Stimulated activated naive CD8-positive, alpha-beta T cell treated with anti-CD3 and anti-CD28 coated beads, Interleukin-15, Interleukin-2, amounts not matched to agents 100 U/mL and 50 U/mL, for 24 hours (primary cell): ENCODE measurements at places on chromosomes 6 and 20.

- DNase-seq: no peak
Measured at GRCh38 chr6:36296240-36296639, 26.4 kb downstream of the PNPLA1 start.

- peak; percentile 76 for DNase-seq
Measured at GRCh38 chr20:62921119-62921687, 5.1 kb downstream of the DIDO1 start.

GRCh38 chr6:91298543-91299145 is 711.8 kb upstream of the MAP3K7 start:
- DNase-seq: no peak

DNA sequence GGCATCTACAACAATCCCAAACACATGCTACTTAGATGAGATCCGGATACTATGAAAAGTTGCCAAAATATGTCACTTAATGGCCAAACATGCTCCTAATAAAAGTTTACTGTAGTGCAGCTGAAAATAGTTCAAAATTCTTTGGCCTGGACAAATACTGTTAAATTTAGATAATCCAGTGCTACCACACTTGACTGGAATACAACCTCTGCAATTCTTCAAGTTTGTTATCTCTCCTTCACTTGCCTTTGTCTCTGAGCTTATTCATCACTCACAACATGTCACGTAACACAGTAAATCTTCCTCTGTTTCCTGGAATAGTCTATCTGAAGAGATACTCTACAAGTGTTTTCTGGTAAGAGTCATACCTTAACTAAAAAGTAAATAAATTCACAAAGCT is 10.5 kb upstream of the PLN start:
- no peak for DNase-seq

DNA sequence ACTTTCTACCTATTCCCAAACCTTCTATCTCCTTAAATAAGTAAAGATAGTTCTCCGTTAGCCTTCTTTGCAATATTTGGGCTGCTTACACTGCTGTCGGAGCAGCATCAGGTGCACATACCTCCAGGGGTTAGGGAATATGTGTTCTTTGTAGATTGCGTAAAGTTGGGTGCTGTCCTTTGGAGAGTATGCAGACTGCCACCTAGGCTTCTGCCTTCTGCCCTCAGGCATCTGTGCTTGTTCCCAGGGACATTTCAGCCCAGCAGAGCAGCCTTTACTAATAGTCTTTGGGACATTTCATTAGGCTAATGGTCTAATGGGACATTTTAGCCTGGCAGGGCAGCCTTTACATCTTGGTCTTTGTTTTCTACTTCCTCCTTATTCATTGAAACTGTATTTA is 260.6 kb downstream of the TPBG start:
- DNase-seq: no peak

GRCh38 chr20:49275216-49275615 is 2.6 kb downstream of the ZNFX1 start:
- DNase-seq: no peak

DNA sequence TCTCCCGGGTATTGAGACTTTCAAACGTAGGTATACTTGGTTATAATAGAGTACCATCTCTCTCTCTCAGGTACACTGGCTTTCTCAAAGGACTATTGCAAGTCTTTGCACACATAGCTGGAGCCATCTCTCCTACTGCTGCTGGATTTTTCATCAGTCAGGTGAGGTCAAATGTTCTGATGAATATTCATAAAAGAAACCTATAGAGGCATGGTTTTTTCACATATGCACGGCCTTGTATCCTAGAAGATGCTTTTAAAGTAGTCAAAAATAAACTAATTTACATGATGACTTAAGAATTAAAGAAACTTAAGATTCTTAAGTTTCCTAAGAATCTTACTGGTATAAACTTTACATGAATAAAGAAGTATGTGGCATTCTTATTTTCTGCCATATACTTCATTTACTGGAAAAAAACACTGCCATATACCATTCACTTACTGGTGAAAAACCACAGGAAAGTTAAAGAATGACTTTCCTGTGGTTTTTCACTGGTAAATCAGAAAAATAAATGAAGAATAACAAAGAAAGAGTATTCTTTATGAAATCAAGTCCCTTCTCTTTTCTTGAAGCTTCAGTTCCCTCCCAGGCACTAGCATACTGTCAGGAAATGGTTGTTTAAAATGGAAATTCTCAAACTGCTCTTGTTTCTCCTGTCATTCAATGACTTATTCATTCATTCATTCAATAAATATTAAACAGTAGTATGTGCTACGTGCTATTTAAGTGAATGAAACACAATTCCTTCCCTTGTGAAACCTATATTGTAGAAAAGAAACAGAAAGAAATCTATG is 23.5 kb downstream of the SLC17A4 start:
- DNase-seq: no peak

- DNase-seq: no peak
Measured at GRCh38 chr6:90190752-90191395, 105.8 kb downstream of the BACH2 start.

GRCh38 chr6:24761193-24761835 is 13.4 kb upstream of the GMNN start:
- DNase-seq: no peak

- DNase-seq: no peak
Measured at GRCh38 chr6:113758826-113759574, 98.1 kb upstream of the MARCKS start.

DNA sequence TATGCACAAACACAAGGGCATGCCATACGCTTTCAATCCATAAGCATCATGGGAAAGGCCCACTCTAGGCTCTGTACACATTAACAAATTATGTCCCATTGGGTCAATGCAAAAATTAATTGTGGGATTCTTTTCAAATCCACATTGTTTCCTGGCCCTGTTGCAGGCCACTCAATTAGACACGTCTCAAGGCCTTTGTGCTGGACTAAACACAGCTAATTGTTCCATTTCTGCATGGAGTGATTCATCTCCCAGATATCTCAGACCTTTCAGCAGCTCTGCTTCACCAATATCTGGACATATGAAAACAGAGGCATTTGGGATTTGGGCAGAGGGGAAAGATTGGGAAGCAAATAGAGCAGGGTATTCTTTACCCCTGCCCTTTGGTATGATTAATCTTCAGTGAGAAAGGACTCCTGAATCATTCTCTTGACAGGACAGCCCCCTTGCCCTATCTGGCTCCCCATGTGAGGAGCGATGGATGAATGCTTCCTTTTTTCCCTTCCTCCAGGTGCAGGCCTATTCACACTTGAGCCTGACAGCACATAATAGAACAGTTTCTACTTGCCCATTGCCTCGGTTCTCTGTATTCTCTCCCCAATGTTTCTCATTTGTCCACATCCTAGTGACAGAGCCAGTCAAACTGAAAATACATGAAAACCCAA is 547.6 kb downstream of the HAO1 start:
- DNase-seq: no peak

GRCh38 chr20:11453430-11453829 is 464.3 kb upstream of the BTBD3 start:
- DNase-seq: no peak

DNA sequence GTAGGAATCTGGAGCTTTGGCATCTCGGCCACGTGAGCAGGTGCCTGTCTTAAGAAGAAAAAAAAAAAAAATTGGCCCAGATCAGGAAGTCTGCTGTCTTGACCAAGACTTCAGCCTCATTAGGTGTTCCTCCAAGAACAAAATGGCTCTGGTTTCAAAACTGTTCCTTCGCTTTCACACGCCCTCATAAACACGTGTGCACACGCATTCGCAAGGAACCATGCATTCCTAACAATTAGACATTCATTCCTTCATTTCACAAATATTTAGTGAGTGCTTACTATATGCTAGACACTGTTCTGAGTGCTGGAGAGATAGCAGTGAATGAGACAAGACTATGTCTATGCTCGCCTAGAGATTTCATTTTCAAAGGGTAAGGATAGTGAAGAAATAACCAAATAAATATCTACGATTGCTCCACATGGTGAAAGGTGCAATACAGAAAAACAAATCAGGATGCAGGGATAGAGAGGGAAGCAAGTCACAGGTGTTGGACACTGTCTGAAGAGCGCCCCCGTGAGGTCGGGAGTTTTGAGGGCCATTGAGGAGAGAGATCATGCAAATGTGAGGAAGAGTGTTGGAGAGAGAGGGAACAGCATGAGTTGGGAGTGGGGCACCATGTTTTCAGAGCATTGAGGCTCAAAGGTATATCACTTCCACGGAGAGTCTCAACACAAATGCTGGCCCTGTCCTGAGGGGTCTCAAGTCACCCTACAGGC is 53.3 kb downstream of the CCDC170 start:
- no peak for DNase-seq

DNA sequence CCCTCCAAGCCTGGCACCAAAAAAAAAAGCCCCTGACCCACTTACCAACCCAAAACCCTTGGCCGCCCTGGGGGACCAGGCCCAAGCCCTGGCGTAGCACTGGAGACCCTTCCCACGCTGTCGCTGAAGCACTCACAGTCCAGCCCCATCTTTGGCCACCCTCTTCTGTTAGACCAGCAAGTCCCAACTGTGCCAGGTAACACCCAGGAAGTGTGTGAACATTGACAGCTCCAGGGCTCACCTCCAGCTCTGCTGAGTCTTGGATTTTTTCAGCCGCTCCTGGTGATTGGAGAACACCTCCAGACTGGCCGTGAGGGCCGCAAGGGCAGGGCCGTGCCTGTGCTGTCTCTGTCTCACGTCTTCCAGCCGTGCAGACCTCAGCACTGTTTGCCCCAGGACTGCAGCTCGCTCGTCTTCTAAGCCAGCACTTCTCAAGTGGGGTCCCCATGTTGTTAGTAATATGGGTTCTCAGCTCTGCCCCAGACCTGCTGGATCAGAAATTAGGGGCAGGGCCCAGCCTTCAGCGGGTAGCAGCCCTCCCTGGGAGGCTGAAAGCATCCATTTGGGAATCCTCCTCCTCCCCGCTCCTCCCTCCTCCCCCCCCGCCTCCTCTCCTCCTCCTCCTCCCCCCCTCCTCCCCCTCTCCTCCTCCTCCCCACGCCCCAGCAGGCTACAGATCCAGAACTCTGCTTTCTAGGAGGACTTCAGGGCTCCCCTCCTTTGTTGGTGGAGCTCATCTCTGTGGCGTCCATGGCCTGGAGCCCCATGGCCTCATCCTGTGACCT is 18.1 kb downstream of the NPEPL1 start:
- no peak for DNase-seq

GRCh38 chr6:44020148-44020547 is 107.1 kb downstream of the MRPL14 start:
- DNase-seq: no peak

DNA sequence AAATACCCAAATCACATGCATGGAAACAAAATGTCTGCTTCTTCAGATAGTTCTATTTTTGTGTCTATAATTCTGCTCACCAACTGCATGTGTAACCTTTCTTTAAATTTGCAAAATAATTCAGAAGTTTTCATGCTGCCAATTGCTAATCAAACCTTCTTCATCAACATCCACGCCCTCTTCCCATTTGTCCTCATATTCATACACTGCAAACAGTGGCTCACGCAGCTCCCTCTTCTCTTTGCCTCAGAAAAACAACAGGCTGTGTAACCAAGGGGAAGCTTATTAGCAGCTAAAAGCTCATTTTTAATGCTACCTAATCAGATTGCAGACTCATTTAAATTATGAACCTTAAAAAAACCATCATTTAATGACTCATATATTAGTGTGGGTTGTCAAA is 555.0 kb upstream of the EPHA7 start:
- no peak for DNase-seq

- DNase-seq: peak; percentile 33
Measured at GRCh38 chr6:165049362-165049761, 260.0 kb downstream of the C6orf118 start.

GRCh38 chr6:111478749-111479148 is 4.3 kb downstream of the REV3L start:
- DNase-seq: no peak

DNA sequence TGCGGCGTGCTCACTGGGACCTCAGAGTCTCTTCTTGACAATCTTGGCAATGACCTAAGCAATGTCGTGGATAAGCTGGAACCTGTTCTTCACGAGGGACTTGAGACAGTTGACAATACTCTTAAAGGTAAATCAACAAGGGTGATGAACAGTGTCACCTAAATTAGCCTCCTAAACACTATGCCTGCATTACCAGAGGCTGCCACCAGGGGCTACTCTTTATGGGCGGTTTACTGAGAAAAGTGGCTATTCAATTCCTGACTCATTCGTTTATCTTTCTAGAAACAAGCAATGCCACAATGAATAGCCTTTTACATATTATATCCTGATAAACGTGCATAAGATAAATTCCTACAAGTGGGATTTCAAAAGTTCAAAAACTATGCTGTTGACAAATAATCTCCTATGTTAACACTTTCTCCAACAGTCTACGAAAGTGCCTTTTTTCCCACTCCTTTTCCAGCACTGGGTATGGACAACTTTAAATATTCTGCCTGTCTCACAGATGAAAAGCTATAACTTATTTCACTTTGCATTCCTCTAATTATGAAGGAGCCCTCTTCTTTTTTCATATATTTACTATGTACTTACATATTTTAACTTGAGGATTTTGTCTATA is 1.3 kb downstream of the BPIFA2 start:
- DNase-seq: peak; percentile 48

DNA sequence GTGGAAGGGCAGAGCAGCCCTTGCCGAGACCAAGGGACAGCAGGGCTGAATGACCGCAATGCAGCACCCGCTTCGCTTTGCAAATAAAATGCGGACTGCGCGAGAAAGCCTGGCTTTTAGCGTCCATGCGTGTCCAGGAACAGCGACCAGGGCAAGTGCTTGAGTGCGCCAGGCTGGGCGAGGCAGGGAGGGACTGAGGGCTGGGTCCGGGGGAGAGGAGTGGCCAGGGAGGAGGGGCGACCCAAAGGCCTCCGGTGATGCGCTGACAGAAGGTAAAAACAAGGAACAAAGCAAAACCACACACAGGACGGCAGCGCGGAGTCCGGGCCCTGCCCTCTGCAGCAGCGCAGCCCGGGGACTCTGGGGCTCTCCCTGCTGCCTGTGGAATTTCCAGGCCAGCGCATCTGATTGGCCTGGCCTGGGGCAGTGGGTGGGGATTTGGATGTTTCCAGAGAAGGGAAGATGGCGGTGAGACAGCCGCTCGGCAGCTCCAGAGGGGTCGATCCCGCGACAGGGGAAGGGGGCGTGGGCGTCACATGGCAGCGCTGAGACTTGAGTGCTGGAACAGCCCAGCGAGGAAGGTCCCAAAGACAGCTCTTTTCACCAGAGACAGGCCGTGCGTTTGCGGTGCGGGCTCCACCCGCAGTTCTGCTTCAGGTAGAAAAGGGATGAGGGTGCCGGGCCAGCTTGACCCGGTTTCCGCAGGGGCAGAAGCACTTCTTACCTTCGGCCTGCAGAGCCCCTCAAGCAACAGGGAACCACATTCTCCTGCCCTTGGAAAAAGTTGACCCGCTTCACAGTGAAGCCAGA is 51.8 kb downstream of the SSR1 start:
- peak; percentile 67 for DNase-seq

DNA sequence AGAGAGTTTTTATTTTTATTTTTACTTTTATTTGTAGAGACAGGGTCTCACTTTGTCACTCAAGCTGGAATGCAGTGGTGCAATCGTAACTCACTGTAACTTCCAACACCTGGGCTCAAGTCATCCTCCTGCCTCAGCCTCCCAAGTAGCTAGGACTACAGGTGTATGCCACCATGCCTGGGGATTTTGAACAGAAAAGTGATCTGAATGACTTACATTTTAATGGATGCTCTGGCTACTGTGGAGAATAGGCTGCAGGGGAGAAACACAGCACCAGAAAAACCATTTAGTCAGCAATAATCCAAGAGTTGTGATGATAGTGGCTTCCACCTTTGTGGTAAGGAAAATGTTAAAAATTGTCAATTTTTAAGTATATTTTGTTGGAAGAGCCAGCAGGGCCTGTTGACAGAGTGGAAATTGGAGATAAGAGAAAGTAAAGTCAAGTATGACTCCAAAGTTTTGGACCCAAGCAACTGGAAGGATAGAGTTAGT is 106.0 kb upstream of the LOC128125822 start:
- DNase-seq: no peak

GRCh38 chr6:31621991-31622390 is 1.5 kb downstream of the PRRC2A start:
- DNase-seq: no peak
